ENCODE measurements at places on chromosomes 5 and 9.

DNA sequence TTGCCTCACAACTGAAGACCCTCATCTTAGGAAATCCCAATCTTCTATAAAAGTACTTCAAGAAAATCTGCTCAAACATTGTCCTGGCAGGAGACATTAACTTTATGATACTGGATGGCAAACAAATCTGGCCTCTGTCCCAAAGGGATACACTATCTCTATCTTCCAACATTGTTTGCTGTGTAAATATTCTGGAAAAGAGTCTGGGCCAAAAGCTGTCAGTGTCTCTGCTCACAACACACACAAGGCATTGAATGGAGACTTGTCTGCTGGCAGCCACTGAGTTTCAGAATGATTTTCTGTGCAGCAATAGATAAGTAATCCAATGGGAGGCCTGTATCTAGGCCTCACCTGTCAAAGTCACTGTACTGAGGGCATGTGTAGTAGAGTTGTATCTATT lies 471.1 kb downstream of the DMAC1 start:
- no peak for DNase-seq

DNA sequence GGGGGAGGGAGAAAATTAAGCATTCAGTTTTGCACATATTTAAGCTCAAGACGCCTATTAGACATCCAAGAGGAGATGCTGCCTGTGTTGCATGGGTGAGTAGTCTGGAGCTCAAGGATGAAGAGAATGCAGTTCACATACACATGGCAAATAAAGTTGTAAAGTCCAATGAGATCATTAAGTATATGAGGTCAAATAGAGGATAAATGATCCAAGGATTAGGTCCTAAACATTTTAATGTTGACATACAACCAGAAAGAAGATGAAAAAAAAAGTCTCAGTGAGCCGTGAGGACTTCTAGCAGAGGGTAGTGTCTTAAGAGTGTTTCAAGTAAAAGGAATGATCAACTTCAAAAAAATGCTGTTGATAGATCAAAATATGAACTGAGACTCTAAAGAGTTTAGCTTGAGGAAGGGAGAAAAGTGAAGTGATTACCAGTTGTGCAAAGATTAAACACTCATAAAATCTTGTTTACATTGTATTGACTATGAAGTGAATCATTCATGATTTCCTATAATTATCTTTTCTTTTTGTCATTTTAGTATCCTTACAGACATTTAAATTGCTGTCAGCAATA lies 251.8 kb downstream of the ZNF608 start:
- no peak for DNase-seq

DNA sequence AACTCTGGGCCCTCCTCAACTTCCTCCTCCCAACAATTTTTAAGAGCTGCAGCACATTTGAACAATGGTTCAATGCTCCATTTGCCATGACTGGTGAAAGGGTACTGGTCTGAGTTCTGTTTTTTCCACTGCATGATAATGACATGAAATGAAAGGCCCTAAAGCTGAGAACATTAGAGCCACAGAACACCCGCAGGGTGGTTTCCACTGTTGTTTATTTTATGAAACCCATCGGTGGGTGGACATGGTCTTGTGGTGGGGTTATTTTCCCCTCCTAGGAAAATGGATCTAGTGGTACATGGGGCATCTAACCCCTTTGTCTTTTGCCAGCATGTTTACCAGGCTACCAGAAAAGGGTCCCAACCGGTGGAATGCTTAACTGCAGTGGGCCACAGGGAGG lies 71.8 kb downstream of the SMARCA2 start:
- no peak for DNase-seq

DNA sequence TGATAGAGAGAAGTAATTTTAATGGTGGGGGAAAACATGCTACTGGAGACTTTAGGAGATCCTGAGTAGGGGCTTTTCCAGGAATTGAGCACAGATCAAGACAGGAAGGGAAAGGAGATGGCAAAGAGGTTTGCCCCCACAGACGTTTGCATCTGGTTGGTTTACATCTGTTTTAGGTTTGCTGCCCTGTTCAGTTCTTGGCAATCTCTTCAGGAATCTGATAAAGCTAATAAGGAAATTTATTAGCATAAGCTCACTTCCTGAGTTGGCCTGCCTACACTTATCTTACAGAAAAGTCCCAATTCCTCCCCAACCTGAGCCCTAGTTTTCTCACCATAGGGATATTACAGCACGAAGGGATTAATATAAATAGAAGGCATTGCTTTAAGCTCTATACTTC lies 3.4 kb upstream of the CFAP95 start:
- no peak for DNase-seq

- DNase-seq = no peak
These were observed 151.6 kb upstream of the KLF9 start for GRCh38 chr9:70566066-70566465.

DNA sequence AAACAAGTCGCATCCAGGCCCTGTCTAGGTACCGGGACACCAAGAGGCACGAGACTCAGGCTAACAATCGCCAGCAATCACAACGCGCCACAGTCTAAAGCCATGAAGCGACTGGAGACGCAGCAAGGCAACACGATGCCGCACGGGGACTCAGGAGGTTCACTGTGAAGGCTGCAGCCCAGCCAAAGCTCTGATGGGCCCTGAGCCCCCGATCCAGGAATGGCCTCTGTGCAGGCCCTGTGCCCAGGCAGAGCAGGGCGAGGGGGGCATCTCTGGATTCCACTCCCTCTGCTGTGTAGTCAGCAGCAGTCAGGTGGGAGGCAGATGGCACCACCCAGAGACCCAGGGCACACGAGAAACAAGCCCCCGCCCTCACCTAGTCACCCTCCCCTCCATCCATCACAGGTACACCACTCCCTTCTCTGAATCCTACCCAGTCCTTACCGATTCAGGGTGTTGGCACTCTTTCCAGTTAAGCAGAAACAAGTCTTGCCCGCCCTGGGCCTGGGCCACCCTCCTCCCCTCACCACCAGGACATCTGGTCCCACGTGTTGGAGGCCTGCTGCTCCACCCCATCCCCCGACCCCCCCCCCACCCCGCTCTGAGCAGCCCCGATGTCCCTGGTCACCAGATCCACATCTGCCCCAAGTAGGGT lies 1.1 kb downstream of the RALGDS start:
- no peak for DNase-seq
